ENCODE measurements at places on chromosomes 5 and 9.
A peak's percentile ranks its signal among the peaks of the same experiment; 100 is the strongest.

- no peak for DNase-seq
Measured at GRCh38 chr9:120646948-120647347, 67.0 kb upstream of the CDK5RAP2 start.

DNA sequence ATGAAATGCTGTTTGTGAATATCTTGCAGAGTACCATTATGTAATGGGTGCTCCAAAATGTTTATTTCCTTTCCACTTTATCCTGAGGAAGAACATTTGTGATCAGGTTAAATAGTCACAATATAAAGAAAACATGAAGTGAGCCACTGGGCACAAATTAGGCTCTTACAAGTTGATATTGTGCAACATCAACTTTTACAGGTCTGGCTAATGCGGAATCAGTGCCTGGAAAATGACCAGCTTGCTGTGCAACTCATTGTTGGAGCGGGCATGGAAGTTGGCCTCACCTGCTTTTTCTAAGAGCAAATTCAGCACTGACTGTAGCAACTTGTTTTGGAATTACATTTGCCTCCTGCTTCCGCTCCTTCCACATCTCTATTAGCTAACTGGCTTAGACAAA, 216.9 kb upstream of the PLPPR1 start:
- DNase-seq, result no peak

DNA sequence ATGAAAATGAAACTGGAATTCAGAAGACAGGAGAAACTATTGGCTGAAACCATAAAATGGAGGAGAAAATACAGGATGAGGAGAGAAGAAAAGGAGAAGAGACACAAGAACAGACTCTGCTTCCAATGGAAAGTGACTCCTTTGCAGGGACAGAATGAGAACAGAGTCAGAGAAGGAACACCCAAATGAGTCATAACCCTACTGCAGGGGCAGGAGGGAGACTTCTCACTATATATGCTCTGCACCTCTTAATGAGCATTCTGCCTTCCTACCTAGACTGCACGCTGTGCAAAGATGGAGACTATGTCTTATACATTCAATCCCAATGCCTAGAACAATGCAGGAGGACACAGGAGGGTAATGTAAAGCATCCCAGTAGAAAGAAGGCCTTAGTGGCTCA, 2.1 kb downstream of the SAXO1 start:
- no peak for DNase-seq

- DNase-seq, result no peak
Measured at GRCh38 chr9:81264516-81264915, 424.8 kb downstream of the TLE1 start.

GRCh38 chr5:41925555-41925951, 472 bp downstream of the FBXO4 start:
- peak; percentile 13 for DNase-seq

DNA sequence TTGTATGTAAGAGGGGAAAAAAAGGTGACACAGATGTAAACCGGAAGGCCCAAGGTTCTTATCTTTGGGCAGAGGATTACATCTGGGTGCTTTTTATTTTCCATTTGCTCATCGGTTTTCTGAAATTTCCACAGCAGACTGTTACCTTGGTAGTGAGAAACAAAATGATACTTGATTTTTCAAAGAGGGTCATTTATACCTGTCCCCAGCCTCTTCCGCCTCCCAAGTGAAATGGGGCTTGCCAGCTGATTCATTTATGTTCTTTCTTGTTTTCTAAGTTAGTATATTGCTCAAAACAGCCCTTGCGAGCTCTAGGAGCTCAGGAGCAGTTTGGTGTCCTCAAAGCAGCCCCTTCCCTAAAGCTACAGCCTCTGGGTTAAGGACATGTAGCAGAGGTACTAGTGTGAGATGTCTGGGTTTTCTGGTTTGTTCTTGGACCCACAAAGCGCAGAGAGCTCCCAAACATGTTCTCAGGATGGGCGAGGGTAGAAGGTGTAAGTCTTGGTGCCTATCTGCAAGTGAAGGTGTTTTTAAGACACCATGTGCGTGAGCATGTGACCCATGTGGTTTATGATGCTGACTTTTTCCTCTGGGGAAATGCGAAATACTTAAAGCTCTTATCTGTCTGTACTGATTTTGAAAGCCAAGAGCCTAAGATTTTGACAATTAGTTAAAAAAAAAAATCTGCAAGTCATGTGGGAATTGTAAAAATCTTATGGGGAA, 38.3 kb downstream of the DAPK1 start:
- DNase-seq, result no peak

DNA sequence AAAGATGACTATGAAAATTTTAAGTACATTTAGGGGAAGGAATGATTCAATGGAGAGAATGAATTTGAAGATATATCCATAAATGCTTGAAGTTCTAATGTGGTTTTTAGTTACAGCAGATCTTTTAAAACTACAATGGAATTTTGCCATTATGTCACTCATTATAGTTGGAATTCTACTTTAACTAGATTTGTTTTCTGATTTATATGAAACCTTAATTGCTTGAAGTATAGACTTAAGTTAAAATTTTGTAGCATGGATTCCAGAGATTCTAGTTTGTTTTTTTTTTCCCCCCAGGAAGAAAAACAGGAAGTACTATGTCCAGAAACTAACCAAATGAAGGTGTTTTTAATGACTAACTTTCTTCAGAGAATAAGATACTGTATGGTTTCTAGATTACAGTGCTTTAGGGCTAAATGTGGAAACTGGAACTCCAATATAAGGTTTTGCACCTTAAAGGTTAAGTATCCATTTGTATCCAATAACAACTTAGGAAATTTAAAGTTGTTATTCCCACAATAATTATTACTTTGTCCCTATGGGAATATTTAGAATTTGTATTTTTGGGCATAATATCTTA, 70.3 kb downstream of the ZSWIM6 start:
- no peak for DNase-seq

DNA sequence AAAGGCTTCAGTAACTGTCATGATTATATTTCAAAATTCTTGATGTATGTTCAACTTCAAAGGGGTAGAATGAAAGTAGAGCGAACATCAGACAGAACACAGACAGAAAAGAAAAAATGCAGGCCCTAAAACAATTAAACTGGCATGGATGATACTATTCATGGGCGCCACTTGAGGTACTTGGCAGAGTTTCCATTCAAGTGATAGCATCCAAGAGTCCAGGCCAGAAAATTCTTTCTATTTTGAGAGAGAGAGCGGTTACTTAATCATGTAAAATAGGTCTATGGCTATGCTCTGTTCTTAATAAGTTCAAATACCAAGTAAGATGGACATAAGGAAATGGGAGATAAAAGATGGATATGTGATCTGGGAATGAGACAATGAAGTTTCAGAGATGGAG, 21.4 kb upstream of the PRR16 start:
- no peak for DNase-seq

GRCh38 chr5:63524281-63524680, 438.0 kb downstream of the HTR1A start:
- DNase-seq, result no peak

GRCh38 chr9:127683723-127684122, 23.1 kb upstream of the CFAP157 start:
- no peak for DNase-seq

GRCh38 chr9:103444176-103444575, 449.0 kb downstream of the CYLC2 start:
- DNase-seq, result no peak

DNA sequence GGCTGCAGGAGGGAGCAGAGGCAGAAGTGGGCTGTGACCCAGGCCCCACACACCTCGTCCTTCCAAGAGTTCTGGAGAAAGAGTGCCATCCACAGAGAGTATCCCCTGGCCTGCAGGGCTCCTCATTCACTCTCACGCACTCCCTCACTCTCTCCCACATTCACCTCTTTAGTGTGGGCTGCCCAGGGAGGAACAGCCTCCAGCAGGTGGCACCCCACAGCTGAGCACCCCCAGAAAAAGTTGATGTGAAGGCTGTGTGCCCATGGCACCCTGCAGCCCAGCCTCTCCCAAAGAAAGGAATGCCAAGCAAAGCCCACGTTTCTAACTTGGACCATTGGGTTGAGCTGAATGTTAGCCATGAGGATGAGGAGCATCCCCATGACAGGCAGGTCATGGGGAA, 4.5 kb upstream of the SHC3 start:
- no peak for DNase-seq

GRCh38 chr5:141826674-141827073, 51.5 kb downstream of the PCDH1 start:
- no peak for DNase-seq

GRCh38 chr5:60243713-60244112, 350.2 kb upstream of the PDE4D start:
- DNase-seq, result no peak

GRCh38 chr5:28408186-28408585, 1369.8 kb upstream of the CDH9 start:
- no peak for DNase-seq

DNA sequence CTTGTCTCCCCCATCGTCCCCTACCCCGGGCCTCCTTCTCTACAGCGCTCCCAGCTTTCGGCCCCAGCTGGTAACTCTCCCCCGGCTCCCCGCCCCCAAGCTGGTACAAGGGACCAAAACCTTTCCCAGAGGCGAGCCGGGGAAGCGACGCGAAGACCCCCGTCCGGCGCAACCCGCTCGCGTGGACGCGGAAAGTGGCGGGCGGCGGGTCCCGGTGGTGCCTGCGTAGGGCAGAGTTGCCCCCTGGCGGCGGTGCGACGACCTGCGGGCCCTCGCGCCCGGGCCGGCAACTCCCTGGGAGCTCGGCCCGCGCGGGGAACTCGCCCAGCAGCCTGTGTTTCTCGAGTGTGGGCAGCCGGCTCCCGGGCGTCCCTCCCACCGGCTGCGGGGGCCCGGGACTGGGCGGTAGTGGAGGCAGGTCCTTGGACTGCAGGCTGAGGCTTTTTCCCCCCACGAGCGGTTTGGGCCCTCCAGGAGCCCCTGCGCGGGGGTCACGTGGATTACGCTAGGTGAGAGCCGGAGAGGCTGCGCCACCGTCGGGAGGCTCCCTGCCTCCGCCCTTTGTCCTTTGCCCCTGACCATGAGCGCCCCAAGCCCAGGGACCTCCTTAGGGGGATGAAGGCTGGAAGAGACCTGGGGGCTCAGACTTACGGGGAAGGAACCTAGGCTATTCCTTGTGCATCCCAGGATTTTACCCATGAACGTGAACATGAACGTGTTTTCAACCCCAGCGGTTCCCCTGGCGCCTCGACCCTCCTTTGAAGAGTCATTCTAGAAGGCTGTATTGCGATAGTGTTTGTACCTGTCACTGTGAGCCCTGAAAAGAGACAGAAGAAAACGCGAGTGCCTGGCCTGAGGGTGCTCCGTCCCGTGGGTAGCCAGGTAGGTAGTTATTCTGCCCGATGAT, 2.9 kb upstream of the FOXD1 start:
- no peak for DNase-seq

DNA sequence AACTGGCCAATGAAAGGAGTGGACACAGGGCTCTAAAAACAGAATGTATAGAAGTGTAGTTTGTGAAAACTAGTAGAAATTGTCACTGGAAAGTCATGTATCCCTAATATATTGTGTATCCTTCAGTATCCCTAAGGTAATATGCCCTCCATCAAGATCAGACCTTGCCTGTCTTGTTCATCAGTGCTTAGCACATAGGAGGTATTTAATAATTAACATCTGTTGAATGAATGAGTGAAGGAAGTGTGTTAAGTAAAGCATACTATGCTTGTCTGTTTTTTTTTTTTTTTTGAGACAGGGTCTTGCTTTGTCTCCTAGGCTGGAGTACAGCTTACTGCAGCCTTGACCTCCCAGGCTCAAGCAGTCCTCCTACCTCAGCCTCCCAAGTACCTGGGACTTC, 15.8 kb downstream of the GAPVD1 start:
- no peak for DNase-seq

GRCh38 chr9:123000371-123001068, 32.9 kb upstream of the GPR21 start:
- DNase-seq, result no peak

DNA sequence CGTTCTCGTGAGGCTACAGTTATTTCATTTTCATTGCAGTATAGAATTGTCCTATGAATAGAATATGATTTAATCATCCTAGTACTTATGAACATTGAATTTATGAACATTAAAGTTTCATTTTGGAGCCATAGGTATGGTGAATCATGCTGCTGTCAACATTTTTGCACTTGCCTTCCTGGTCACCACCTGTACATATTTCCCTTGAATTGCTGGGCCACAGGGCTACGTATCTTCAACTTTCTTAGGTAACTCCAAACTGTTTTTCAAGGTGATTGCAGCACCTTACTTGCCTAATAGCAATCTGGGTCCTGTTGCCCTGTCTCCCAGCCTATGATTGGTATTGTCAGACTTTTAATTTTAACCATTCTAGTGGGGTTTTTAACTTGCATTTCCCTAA, 6.5 kb upstream of the RNF145 start:
- DNase-seq, result no peak

DNA sequence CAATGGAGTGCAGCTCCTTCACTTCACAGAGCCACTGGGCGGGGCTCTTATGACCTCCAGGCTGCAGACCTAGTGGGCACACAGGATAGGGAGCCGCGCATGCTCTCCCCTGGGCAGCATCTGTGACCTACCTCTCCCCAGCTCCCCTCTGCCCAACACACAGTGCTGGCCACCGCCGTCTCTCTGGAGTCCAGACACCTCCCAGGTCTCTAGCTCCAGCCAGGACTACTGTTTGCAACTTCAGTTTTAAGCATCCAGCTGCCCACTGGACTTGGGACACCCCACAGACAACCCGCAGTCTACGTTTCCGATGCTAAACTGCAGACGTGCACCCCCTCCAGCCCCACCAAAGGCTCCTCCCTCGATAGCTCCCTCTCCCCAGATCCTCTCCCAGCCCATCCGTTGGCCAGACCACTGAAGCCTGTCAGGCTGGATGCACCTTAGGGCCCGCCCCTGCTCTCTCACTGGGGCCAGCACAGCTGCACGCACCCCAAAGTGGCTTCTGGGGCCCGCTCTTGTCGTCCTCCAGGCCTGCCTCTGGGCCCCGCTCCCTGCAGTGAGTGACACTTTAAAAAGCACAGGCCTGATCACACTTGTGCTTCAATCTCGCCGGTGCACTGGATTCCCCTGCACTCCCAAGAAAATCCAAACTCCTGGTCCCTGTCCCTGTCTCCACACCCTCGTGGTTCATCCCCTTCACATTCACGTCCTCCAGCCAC, 11.3 kb downstream of the FLT4 start:
- no peak for DNase-seq

DNA sequence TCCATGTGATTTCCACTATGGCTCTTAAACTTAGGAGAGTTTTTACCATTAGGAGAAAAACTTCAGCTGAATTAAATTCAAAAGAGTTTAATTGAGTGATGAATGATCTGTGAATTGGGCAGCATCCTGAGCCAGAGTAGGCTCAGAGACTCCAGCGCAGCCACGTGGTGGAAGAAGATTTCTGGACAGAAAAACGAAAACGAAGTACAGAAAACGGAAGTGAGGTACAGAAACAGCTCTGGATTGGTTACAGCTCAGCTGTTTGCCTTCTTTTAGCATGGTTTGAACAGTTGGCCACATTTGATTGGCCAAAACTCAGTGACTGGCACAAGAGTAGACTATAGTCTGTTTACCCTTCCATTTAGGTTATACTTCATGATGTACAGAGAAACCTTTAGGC, 69.2 kb upstream of the PLPP1 start:
- no peak for DNase-seq

- DNase-seq, result no peak
Measured at GRCh38 chr5:106368021-106368420, 1302.7 kb downstream of the EFNA5 start.

GRCh38 chr5:128081111-128081851, 2.3 kb upstream of the SLC12A2 start:
- no peak for DNase-seq

Data from NCI-H1694 treated with DMSO at 0.1 percent for 48 hours (cell line).